Small intestine (tissue), 16 donors: ENCODE measurements at places on chromosomes 2 and 18.

DNA sequence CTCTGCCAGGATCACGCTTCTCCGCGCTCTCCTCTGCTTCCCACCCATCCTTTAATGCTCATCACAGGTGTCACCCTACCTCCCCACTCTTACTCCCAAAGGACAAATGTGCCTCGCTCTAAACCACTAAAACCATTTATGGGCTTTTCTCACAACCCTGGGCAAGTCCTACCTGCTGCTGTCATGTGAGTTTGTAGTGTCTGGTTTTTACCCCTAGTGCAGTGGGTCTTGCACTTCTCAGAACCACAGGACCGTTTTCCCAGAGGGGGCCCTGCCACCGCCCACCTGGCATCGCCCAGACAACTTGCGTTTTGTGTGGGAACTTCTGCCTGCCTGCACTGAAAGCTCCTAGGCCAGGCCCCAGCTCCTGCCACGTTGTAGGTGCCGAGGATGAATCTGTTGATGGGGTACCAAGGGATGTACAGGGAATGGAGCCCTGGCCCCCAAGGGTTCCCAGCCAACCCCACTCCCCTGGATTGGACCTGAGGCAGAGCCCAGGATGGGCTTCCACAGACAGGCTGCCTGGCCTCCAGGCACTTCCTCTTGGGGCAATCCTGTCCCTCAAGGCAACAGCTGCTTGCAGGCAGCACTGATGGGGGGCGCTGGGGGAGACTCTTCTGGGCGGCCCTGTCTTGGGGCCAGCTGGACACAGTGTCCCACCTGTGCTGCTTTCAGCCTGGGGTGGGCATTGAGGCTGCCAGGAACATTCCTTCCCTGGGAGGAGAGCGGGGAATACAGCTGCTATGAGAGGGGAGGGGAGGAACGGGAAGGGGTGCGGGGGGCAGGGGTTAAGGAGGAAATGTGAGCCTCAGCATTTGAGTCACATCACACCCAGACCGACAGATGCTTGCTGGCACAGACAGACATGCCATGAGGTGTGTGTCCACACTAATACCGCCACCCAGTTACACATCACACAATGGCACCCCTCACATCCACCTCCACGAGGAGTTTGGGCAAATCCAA lies 176.3 kb downstream of the ZFP36L2 start:
- no peak for DNase-seq

DNA sequence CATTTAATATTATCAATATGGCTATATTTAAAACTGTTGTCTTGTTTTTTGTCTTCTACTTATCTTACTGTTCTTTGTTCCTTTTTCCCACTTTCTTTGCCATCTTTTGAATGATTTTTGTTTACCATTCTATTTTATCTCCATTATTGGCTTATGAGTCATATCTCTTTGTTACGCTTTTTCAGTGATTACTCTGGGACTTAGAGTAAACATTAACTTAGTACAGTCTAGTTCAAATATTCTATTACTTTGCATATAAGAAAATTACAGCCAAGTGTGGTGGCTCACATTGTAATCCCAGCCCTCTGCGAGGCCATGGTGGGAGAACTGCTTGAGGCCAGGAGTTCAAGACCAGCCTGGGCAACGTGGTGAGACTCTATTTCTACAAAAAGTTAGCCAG lies 26.1 kb downstream of the ADCY3 start:
- DNase-seq: peak; percentile 29

GRCh38 chr2:215358891-215359575 lies 47.2 kb downstream of the ATIC start:
- DNase-seq: no peak

DNA sequence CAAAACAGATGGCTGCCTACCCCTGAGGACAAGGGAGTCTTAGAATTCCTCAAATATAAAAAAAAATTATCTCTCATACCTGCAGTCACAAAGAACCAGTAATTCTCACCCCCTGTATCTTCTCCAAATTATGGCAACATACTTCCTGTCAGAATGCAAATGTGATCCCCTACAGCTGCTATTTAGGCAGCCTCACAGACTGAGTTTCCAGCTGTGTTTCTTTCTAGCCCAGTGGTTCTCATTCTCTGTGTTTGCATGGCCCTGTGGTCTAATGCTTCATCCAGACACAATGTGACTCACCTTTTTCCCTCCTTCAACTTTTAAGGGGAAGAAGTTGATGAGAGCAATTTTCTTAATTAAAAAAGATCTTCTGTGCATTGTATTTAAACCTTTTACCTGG lies 726.3 kb downstream of the TSN start:
- no peak for DNase-seq
